Anterior cingulate cortex (tissue), 58 donors: ENCODE measurements at places on chromosomes 13 and 19.

DNA sequence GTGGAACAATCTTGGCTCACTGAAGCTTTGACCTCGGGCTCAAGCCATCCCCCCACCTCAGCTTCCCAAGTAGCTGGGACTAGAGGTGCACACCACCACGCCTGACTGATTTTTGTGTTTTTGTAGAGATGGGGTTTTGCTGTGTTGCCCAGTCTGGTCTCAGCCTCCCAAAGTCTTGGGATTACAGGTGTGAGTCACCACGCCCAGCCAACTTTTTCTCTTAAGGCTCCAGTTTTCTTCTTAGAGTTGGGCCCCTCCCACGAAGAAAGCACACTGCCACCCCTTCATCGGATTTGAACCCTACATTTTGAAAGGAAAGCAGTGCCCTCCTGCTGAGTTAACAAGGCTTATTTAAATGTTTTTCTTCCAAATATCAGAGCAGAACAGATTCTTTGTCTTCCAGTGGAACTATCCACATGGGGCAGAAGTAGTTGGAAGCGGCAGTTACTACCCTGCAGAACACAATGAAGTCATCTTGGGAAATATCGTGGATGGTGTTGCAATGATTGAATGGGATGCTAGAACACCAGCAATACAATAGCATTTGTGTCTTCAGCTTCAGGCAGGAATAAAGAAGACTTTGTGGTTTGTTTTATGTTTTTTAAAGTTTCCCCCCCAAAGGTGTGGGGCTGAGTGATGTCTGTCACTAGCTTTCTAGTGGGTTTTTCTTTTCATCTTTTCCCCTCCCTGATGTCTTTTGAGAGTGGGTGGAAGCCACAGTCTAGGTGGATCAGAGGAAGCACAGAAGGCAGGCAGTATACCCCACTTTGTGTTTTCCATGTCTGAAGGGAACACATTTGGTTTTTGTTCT is 8.9 kb downstream of the ACTN4 start:
- DNase-seq, result no peak

DNA sequence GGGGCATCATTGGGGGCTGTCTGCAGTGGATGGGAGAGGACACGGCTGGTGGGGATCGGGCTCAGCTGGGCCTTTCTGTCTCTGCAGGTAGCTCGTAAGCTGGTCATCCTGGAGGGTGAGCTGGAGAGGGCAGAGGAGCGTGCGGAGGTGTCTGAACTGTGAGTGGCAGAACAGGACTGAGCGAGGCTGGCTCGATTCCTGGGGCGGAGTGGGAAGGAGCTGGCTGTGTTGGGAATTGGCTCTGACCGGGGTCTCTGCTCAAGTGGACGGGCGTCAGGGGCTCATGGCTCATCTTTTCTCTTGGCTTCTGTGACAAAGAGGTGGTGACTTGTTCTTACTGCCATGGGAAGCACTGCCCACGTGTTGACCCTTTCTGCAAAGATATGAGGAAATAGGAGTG is 11.6 kb downstream of the TPM4 start:
- DNase-seq, result no peak

GRCh38 chr13:43058318-43058674 is 34.9 kb downstream of the DNAJC15 start:
- no peak for DNase-seq

GRCh38 chr19:18384775-18385174 is 1.2 kb upstream of the GDF15 start:
- DNase-seq, result no peak

- no peak for DNase-seq
These were observed 698.7 kb upstream of the ARGLU1 start for GRCh38 chr13:107266657-107267056.

DNA sequence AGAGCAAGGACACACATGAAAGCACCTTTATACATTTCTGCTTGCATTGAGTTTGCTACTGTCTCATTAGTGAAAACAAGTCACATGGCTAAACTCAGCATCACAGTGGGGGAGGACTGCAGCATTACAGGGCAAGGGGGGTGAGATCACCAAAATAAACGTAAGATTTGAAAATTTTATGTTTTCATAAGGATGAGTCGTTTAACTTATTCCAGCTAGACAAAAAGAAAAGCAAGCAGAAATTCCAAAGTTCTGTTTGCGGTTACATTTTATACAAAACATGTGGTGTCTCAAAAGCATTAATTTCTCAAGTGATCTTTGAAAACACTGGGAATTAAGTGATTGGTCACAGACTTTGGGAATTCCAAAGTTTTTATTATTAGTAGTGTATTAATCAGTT is 261.4 kb upstream of the RXFP2 start:
- no peak for DNase-seq

DNA sequence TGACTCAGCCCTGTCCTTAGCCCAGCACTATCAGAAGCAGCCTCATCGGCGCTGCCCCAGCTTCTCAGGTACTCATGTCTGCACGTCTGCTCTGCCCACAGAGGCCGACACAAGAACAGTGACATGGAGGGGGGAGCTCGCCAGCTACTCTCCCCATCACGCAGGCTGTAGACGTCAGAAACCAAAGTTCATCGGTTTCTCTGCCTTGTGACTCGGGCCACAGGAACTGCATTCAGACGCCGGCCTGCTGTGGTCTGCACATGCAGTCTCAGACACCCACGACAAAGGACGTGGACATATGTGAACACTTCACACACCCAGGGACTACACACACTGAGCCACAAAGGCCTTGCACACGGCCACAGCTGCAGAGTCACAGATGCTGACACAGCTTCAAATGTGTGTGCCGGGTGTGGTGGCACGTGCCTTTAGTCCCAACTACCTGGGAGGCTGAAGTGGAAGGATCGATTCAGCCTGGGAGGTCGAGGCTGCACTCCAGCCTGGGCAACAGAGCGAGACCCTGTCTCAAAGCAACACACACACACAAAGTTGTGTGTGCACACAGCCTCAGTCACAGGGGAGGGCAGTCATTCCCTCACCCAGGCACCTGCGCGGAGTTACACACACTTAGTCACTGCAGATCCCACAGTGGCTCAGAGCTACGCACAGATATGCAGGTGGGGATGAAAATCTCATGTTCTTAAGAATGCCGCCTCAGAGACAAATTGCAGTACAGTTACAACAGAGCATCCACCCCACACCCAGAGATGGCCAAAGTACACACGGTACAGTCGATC is 4.9 kb upstream of the ZFP36 start:
- DNase-seq, result no peak

DNA sequence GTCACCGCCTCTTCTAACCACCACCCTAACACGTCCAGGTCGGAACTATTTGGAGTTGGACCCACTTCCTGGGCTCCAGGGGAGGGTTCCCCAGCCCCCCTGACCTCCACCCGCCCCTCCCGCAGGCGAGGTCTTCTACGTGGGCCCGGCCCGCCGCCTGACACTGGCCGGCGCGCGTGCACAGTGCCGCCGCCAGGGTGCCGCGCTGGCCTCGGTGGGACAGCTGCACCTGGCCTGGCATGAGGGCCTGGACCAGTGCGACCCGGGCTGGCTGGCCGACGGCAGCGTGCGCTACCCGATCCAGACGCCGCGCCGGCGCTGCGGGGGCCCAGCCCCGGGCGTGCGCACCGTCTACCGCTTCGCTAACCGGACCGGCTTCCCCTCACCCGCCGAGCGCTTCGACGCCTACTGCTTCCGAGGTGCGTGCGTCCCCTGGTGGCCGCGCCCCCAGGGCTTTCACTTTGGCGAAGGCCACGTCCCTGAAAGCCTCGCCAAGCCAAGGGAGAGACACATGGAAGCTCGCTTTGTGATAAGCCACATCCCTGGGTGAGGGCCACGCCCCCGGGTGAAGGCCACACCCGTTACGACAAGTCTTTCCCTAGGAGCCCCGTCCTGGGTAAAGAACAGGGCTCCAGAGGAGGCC is 13.2 kb downstream of the NCAN start:
- DNase-seq, result no peak

DNA sequence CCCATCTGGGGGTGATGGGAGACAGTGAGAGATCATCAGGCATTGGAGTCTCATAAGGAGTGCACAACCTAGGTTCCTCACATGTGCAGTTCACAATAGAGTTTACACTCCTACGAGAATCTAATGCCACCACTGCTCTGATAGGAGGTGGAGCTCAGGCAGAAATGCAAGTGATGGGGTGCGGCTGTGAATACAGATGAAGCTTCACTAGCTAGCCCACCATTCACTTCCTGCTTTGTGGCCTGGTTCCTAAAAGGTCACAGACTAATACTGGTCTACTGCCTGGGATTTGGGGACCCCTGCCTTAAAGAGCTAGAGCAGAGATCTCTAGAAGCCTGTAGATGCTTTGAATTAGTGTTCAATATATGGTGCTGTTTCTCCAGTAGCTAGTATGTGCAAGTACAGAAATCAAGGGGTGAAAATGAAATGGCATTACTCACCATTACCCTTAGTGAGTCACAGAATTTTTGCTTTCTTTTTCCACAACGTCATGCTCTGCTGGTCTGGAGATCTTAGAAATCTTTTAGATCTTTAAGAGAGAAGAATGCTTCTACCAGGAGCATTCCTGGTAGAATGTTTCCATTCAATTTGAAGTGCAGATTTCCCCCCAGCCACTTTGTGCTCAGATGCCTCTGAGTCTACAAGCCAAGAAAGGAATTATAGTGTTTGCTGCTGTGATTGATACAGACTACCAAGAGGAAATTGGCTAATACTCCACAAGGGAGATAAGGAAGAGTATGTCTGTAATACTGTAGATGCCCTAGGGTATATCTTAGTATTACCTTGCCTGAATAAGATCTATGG is 2301.2 kb downstream of the PCDH9 start:
- no peak for DNase-seq
